ENCODE measurements at places on chromosomes 6 and 20.
A peak's percentile ranks its signal among the peaks of the same experiment; 100 is the strongest.

GRCh38 chr20:45323731-45324130, 15.6 kb upstream of the MATN4 start:
- no peak for DNase-seq

DNA sequence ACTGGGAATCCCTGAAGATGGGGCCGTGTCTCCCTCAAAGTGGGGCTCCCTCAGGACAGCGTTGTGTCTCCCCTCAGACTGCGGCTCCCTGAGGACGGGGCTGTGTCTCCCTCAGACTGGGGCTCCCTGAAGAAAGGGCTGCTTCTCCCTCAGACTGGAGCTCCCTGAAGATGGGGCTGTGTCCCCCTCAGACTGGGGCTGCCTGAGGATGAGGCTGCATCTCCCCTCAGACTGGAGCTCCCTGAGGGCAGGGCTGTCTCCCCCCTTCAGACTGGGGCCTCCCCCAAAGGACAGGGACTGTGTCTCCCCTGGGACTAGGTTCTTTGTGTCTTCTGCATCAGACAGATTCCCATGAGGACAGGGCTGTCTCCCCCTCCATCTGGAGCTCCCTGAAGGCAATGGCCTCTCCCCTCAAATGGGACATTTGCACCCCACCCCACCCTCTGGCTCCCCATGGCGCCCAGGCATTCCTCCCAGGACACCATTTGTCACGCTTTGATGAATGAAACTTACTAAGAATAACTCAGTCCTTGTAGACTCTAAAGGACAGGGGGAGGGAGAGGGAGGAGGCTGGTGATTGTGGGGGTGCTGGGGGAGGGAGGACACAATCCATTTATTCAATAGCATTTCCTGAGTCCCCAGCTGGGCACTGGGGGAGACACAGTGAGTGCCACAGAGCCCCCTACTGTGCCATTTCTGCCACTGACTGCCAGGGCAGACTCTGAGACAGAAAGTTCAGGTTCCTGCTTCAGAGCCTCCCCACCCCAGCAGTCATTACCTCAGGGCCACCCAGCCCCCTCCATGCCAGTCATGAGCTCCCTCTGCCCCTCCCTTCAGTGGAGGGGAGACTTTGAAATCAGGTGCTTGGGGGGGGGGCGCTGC, 122.4 kb downstream of the MRPL14 start:
- DNase-seq = peak; percentile 22

DNA sequence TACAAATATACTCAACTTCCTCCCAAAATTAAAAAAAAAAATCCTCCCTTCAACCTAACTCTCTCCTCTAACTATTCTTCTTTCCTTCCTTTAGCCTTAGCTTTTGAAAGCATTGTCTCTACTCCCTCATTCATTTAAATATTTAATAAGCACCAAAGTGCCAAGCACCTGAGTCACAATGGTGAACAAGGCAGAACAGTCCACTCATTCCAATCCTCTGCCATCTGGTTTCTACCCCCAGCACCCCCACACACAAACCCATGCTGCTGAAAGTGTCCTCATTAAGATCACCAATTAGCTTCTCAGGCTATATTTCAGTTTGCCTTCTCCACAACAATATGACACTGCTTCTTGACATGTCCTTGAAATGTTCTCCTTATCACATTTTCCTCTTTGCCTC, 76.3 kb downstream of the DTNBP1 start:
- DNase-seq = peak; percentile 44

GRCh38 chr20:17531665-17532025, 466 bp upstream of the BFSP1 start:
- no peak for DNase-seq

DNA sequence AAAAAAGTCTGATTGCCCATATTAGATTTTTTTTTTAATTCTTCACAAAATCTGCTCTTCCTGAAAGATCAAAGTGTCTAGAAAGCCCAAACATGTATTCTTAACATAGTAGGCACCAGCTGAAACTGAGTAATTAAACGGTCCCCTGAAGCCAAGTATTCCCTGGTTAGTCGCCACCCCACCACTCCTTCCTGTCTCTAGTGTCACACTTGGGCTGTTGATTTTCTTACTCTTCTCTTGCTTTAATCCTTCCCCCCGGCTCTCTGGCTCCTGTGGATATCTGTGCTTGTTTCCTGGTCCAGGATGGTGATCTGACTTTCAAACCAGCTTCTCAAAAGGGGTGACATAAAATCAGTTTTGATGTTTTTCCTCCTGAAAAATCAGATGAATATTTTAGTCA, 162.9 kb downstream of the QKI start:
- no peak for DNase-seq

DNA sequence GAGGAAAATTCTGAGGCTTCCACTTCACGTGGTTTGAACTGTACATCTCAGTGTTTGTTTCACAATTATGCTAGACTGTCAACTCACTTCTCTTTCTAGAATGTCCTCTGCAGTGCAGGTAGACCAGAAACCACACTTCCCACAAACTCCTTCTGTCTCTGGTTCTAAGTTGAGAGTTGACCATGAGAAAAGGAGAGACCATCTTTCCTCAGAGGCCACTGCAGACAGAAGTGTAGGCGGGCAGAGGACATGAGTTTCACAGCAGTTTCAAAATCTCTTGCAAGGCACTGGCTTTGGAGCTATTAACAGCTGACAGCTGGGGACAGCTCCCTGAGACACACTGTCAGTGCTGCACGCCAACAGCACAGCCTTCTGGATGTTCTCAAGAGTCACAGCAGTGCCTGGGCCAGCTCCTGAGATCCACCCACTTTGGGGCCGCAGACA, 55.4 kb upstream of the MOXD1 start:
- no peak for DNase-seq

- no peak for DNase-seq
Observed at GRCh38 chr6:117440706-117441525, 15.2 kb upstream of the ROS1 start.

GRCh38 chr20:58228103-58228483, 360 bp downstream of the ANKRD60 start:
- DNase-seq = no peak

GRCh38 chr6:84358581-84358980, 131.1 kb upstream of the CEP162 start:
- no peak for DNase-seq

DNA sequence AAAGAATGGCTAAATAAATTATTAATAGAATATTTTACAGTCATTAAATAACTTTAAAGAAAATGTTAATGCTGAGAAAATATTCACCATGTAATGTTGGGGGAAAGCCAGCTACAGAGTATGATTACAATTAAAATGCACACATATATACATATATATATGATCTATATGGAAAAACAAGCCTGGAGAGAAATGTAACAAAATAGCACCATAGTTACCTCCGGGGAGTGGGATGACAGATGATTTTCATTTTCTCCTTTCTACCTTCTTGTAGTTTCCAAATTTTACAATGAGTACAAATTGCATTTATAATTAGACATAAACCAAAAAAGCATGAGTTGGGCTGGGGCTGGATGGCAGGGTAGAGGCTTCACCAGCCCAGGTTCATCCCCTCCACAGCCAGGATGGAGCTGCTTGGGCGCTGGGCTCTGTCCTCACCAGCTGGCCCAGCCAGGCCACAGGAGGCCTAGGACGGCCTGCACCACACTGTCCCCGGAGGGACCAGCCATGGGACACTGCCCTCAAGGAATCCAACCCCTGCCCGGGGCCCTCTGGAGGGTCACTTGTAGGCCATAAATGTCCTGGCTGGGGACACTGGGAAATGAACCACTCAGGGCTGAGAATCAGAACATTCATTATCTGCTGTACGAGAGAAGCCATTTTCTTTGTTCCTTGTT, 10.3 kb downstream of the C20orf203 start:
- no peak for DNase-seq

DNA sequence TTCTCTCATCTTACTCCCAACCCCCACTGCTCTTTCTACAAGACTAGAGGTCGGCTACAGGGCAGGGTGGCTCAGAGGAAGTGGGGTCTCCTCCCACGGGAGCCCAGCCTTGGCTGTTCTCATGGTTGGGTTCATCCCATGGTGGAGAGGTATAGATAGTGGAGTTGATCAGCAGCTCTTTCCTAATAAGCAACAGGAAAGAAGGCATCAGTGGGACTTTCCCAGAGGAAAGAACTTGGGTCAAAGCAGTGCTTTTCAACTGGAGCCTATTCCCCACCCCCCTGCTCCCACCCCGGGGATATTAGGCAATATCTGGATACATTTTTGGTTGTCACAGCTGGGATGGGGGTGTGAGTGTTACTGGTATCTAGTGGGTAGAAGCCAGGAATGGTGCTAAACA, 200.9 kb downstream of the NFATC2 start:
- no peak for DNase-seq

- peak; percentile 53 for DNase-seq
Observed at GRCh38 chr6:15365273-15365687, 119.4 kb downstream of the JARID2 start.

GRCh38 chr20:17097603-17098002, 129.2 kb upstream of the PCSK2 start:
- DNase-seq = no peak

- no peak for DNase-seq
Observed at GRCh38 chr6:138640028-138640427, 133.5 kb upstream of the CCDC28A start.

GRCh38 chr6:129188795-129189194, 305.9 kb downstream of the LAMA2 start:
- no peak for DNase-seq

- DNase-seq = no peak
Observed at GRCh38 chr20:63976980-63977738, 2.3 kb downstream of the SAMD10 start.

- DNase-seq = peak; percentile 27
Observed at GRCh38 chr6:103122766-103123601, 1729.5 kb downstream of the GRIK2 start.

DNA sequence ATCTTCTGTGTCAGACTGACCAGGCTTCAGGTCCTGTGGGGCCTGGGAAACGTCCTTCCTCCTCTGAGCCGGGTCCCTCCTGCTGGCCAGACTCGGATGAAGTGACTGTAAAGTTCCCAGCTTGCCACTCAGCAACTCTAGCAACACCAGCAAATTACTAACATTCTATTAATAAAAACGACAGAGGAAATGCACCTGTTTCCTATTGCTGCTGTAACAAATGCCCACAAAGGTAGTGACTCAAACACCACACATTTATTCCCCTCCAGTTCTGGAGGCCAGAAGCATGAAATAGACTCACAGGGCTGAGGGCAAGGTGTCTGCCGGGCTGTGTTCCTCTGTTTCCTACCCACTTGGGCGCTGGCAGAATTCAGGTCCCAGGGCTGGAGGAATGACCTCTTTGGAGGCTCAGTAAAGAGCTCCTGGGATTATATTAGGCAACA, 48.8 kb downstream of the CTCFL start:
- DNase-seq = no peak

- DNase-seq = no peak
Observed at GRCh38 chr20:49831770-49832631, 19.4 kb downstream of the SLC9A8 start.

DNA sequence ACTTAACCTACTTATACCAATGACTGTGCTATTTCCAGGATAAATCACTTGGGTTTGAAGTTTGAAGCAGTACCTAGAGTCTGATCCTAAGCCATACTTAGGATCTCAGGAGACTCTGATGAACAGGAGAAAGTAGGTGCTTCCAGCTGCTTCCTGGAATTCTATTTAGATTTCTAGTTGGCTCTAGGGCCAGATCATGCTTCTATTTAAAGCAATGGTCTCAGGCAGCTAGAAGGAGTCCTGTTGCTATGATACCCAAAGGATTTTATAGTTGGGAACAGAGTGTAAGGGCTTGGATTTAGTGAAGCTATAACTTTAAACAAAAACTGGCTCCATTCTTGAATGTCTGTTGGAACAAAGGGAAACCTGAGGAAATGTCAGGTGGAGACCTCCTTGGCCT, 52.4 kb upstream of the TINAG start:
- no peak for DNase-seq
